ENCODE measurements at places on chromosomes 2 and 18.

DNA sequence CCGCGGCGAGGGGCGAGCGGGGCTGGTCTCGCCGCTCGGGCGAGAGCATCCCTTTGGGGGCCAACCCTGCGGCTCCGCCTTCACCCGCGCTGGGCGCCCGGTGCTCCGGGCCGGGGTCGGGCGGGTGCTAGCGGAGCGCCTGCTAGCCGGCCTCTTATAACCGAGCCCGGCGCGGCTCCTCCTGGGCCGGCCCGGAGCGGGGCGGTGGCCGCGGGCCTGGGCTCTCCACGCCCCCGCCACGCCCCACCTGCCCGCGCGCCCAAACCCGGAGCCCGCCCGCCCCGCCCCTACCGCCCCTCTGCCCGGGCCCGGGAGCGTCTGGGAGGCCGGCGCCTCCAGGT is at the start of gene FOXI3:
Gene FOXI3, minus strand, starts transcription at position 129 of the 341 bp plus-strand sequence. CDS start 158 bp downstream, outside the sequence.
- DNase-seq: no peak

DNA sequence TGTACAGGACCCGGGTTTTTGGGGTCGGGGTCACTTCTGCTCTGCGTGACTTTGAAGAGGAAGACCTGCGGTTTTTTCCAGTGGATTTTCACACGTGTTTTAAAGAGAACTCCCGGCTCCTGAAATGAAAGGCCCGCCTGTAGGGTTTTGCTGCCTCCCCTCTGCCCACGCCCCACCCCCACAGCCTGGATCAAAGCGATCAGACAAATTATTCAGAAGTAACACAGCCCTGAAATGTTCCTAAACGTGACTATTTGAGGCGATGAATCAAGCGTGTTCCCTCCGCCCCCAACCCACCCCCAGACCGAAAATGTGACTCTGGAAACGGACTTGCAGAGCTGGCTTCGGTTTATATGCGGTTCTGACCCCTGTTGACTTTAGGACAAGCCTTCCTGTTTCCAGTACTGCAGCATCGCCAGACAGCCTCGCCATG is 28.7 kb upstream of the SMIM21 start:
- no peak for DNase-seq

- peak; percentile 31 for DNase-seq
These were observed 140.1 kb upstream of the AQP4 start for GRCh38 chr18:27005589-27005988.

DNA sequence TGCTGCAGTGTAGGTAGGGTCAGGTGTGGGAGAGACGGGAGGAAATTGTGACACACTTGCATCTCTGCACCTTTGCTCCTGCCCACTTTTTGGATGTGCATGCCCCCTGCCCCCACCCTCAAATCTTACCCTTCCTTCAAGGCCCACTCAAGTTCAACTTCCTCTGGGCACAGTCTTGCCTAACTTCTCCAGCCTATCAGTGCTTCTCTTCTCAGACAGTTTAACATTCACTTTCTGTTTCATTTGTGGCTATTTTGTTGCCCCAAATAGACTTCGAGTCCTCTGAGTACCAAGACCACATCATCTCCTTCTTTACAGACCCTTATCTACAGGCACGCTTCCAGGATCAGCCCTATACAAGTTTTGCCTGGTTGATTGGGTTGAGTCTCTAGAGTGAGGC is 2.7 kb downstream of the ST8SIA5 start:
- DNase-seq: peak; percentile 41

GRCh38 chr2:215667585-215668377 is 231.9 kb upstream of the FN1 start:
- DNase-seq: no peak

GRCh38 chr18:22846088-22846683 is 86.9 kb upstream of the RBBP8 start:
- DNase-seq: peak; percentile 45

DNA sequence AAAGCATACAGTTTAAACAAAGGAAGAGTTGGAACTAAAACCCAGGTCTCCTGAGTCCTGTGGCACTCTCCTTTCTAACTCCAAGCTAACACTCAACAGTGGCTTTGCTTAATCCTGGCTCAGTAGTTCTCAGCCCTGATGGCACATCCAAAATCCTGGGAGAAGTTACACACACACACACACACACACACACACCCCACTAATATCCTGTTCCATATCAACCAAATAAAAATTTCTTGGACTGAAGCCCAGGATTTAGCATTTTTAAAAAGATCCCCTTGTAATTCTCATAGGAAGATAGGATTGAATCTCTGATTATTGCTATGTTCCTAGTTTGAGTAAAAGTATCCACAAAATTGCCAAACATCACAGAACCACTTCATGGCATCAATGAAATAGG is 136.1 kb upstream of the RIOK3 start:
- no peak for DNase-seq

DNA sequence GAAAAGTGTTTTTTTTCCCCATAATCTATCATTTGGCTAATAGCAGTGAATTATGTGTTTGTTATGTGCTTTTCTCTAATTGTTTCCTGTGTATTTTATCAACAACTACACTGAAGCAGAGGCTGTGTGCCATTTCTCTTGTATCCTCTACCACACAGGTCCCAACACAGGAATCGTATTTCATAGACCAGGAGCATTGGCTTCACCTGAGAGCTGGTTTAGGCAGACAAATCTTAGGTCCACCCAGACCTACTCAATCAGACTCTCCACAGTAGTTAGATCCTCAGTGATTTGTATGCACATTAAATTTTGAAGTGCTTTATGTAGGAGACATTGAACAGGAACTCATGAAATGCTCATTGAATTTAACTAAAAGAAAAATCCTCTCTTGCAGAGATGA is 109.2 kb downstream of the FSHR start:
- no peak for DNase-seq

DNA sequence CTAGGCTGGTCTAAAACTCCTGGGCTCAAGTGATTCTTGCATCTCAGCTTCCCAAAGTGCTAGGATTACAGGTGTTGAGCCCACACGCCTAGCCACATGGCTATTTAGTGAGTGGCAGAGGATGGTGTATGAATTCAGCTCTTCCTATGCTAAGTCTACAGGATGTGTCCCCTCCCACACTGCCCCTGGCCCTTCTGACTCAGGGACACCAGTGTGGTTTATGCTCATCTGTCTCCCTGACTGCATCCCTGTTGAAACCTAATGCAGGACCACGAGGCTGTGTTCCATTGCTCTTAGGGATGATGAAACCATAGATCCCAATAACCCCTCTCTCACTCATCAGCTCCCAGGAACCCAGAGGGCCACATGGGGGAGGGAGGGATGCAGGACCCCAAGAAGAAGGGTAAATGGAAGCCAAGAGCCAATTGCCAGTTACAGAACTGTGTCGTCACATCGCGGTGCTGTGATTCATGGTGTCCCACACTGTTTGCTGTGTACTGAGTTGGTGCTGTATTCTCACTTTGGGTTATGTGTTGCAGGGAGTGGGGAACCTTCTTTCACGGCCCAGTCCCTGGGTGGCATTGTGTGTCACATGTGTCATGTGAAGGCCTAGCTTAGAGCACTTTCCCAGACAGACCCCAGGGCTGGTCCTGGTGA is 102.9 kb upstream of the HAAO start:
- DNase-seq: peak; percentile 50

DNA sequence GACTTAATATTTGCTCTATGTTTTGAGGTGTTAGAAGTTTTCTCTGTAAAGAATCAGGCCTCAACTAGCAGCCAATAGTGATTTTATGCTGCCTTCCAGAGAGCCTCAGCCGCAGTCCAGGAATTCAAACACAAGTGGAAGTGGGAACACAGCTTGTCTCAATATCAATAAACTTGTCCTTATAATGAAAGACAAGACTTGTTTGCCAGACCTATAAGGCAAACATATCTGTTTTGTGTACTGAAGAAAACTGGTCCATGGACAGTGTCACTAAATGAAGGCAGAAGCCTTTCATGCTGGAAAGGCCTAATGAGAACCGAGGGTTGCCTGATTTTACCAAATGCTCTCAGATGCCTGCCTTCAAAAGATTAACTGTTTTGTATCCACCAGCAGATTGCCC is 182.2 kb downstream of the EPHA4 start:
- DNase-seq: no peak

- no peak for DNase-seq
These were observed 132.8 kb upstream of the SP5 start for GRCh38 chr2:170582313-170582712.

DNA sequence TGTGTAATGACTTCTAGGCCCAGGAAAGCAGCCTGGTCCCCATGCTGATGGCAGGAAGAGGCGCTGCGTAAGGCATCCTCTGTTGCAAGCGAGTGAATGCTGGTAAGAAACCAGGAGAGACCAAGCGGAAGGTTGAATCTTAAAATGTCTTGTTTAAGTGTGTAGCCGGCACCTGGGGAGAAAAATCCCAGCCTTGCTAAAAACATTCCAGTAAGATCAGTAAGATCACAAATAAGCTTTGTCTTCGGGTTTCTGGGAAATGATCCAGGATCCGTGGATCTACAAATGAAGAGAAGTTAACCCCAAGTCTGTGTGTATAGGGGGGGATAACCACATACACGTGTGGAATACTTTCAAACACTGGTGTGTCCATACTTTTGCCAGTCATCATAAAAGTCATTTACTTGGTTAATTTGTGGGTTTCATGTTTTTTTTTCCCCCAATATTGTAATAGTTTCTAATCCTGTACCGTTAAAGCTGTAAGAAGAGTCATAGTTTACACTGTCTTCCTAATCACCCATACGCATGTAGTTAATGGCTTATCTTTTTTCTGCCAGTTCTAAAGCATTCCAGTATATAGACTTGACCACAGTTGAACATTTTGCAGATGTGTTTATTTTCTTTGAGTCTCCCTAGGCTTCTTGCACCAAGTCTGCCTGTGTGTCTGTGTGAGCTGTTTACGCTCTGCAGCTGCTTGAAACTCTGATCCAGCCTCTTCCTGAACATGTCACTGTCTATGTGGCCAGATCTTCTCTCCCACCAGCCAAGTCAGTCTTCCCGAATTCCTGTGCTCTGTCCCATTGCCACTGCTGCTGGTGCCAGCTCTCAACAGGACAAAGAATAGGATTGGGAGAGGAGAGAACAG is 135.9 kb upstream of the ARL4C start:
- DNase-seq: no peak

DNA sequence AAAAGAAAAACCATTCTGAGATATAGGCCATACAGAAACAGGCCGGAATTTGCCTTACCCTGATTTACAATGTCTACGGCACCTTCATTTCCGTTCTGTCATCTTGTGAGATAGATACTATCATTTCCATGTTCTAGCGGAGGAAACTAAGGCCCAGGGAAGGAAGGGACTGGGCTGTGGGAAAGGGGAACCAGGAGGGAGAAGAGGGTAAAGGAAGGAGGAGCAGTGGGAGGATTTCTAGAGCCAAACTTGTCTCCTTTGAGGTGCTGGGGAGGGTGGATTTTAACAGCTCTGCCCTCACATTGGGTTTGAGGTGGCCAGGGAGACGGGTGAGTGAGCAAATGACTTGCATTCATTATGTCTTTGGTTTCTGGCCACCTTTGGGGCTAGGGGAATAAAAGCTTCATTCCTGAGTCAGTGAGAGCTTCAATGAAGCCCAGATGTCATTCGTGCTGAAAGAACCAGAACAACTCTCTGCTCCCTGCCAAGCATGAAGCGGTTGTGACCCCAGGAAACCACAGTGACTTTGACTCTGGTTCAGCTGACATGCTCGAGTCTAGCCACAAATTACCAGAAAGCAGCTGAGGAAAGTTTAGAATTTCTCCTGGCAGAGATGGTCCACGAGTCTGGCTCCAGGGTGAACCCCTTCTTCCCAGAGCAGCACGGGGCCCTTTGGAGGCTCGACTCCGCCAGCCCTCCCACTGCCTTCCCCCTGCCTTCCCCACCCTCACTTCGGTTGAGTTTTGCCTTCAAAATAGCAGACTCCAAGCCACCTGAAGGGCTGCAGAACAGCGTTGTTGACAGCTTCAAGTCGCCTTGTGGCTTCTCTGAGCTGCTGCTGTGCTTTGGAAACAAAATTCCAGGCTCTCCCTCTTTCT is 3.8 kb downstream of the ACTG2 start:
- DNase-seq: no peak

DNA sequence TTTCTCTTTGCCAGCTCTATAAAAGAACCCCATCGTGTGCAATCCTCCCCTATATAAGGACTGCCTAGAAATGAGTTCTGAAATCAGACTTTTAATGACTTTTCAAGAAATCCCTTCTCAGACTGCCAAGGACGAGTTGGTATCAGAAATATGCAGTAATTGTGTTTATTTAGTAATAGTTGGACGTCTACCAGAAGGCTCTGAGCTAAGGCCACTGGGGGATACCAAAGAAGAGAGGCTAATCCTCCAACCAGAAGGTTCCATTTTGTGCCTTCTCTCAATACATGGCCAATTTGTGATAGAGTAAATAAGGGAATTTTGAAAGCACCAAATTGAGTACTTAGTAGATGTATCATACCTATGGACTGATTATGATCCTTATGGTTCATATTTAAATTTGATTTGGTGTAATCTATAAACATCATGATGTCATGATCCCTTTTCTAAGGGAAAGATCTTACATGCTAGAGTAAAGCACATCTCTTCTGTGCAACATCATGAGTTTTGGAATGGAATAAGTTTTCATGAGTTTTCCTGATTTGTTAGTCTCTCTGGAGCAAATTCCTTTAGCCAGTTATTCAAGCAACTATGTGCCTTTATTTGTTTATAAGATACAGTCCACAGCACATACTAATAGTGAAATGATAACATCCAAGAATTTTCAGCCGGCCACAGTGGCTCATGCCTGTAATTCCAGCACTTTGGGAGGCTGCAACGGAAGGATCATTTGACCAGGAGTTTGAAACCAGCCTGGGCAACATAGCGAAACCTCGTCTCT is 82.2 kb upstream of the LTBP1 start:
- DNase-seq: no peak

- no peak for DNase-seq
These were observed 47.0 kb upstream of the TGIF1 start for GRCh38 chr18:3402982-3403451.

DNA sequence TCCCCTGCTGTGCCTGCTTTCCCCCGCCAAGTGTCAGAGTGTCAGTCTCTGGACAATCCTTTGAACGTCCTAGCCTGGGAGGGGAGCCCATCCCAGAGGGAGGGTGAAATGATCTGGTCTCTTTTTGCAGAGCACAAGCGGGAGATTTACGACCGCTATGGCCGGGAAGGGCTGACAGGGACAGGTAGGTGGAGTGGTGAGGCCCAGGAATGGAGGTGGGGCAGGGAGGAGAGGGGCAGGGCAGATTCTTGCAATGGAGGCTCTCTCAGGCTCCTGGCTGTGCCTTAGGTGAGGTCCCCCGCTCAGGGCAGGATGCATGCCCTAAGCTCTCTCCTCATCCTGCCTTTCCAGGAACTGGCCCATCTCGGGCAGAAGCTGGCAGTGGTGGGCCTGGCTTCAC is 2.4 kb downstream of the DNAJB2 start:
- no peak for DNase-seq

DNA sequence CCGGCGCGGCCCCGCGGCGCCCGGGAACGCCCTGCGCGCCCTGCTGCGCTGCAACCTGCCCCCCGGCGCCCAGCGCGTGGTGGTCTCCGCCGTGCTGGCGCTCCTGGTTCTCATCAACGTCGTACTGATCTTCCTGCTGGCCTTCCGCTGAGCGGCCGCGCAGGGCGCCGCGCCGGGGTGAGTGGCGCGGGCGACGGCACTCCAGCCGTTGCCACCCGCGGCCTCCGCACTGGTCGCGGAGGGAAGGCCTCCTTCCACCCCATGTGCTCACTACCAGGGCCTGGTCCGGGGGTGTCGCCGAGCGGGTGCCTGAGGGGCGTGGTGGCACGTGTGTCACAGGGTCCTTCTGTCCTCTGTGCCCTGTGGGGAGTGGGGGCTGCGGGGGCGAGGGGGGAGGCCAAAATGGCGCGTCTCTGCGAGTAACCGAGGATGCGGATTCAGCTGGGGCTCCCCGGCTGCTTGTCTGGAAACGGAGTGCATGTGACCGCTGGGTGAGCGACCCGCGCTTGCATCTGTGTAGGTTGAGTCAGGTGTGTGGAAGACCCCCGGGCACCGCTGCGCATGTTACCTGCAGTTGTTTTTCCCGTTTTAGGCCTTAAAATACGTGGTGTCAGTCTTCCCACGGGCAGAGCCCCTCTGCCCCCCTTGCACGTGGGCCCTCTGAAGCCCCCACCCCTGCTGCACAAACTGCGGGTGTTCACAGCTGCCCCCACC is 58.0 kb downstream of the FAM168B start:
- no peak for DNase-seq
